Stimulated activated CD8-positive, alpha-beta memory T cell treated with anti-CD3 and anti-CD28 coated beads, Interleukin-4, amount 100 ng/mL, for 1 hour (primary cell): ENCODE measurements at places on chromosomes 1 and 21.

DNA sequence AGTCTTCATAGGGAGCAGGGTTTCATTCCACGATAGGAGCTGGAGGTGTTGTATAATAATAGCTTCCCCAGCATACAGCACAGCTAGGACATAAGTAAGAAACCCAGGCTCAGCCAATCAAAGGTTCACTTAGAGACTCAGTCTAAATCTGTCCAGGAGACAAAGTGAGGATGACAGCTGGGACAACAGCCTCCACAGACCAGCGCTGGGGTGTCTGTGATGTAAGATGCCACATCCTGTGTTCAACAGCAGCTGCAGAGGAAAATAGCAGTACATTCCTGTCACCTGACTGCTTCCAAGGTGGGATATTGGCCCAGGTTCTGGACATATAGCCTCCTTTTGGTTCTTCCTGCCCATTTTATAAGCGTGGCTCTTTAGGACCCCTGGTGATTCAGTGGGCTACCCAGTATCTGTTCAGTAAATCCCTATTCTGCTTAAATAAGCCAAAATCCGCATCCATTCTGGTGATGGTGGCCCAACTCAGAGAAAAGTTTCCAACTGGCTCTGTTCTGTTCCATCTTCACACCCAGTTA lies 176.8 kb upstream of the SYT6 start:
- DNase-seq = no peak

DNA sequence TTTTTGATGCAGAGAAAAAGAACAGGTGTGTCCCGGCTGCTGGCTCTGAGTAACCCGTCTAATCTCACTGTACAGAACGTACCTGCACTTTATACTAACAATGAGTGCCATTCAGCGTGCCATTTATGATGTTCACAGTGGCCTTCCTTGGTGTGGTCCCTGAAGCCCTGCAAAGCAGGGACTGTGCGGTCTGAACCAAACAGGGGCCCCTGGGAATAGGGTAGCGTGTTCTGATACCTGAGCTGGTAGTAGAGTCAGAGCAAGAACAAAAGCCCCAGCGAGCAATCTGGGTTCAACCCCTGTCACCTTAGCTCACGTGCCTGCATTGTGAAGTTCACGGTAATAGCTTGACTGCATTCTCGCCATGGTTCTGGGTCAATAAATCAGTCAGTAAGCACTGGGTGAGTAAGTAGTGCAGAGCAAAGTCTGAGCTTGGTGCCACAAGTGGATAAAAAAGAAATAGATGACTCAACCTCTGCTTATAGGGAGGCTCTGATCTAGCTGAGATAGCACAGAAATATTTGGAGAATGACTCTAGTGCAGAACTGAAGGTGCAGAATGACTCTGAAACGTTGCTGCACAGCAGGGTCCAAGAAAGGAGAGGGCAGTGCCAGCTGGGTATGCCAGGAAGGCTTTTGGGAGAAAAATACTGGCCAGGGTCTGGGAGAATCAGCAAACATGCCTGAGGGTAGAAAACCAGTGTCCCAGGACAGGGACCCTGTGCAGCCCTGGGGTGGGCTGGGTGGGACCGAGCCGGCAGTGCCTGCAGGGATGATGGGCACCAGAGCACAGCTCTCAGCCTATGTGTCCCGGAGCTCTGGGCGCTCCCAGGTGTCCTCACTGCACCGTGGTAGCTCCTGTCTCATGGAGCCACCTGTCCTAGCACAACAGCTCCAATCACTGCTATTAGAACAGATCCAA lies 125.9 kb downstream of the RHOU start:
- no peak for DNase-seq

- DNase-seq = peak; percentile 65
Observed at GRCh38 chr1:12124693-12125421, 41.9 kb upstream of the TNFRSF1B start.

GRCh38 chr21:45246386-45247320 lies 41.0 kb downstream of the POFUT2 start:
- no peak for DNase-seq

DNA sequence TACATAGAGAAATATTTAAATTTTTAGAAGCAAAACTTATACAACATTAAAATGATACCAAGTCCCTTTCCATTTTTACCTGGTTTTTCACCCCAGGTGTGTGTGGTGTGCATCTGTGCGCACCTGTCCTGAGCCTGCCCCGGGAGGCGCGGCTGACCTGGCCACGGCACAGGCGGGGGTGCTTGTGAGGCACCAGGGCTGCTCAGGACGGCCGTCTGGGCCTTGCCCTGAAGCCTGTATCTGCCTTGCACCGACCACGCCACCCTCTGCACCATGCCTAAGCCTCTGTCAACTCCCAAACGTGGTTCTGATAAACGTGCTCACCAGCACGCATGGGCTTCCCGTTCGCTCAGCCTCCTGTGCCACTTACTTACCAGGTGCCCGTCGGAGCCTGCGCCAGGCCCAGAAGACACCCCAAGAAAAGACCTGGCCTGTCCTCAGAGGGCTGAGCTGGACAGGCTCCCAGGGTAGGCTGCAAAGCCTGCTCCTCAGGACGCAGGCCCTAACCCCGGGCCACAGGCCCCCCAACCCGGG lies 20.9 kb downstream of the PANK4 start:
- no peak for DNase-seq

GRCh38 chr1:93919780-93920179 lies 10.6 kb upstream of the GCLM start:
- DNase-seq = no peak

DNA sequence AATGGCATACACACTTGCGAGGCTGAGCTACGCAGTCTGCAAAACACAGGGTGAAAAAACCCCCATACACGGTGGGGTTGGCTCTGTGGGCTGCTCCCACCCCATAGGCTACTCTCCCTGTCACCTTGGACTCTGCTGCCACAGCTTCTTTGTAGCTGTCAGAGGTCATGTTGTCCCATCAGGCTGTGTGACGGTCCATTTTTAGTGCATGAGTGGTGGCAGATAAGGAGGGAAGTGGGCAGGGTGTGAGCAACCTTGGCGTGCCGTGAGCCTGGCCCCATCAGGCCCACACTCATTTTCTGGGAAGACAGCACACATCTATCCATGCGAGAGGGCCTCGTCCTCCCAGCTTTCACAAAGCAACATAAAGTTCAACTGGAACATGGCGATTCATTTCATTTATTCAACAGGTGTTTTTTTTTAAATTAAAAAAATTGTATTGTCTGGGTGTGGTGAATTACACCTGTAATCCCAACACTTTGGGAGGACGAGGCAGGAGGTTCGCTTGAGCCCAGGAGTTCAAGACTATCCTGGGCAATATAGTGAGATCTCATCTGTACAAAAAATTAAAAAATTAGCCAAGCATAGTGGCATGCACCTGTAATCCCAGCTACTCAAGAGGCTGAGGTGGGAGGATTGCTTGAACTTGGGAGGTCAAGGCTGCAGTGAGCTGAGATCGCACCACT lies 9.5 kb downstream of the GPR137B start:
- DNase-seq = no peak

GRCh38 chr21:27380303-27380702 lies 413.4 kb upstream of the ADAMTS5 start:
- DNase-seq = no peak

DNA sequence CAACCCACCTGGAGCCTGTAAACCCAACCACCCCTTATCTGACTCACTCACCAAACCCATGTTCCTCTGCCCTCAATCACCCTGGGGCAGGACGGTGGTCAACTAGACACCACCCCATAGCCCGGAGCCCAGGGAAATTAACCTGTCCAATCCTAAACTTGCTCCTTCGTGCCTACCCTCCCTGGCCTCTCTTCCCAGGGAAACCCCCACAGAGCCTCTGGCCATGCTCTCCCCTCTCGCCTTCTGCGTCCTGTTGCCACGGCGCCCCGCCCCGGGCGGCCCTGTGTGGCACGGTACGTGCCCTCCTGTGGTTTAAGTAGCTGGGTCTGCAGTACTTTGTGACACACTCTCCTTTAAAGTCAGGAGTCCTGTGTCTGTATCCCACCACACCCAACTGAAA lies 4.0 kb upstream of the FTCD start:
- DNase-seq = no peak

DNA sequence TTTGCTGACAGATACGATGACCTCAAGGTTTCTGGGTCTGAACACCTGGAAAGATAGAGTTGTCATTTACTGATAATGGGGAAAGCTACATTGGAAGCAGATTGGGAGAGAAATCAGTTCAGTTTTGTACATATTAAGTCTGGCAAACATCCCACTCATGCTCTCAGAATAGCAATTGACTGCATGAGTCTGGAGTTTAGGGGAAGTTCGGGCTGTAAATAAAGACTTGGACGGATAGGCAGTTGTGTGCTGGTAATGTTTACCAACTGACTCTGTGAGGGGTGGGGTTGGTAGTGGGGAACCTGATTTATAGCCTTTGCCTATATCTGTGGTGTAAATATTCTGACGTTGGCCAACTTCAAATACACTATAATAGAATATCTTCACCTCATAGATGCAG lies 4.0 kb downstream of the H6PD start:
- DNase-seq = no peak

DNA sequence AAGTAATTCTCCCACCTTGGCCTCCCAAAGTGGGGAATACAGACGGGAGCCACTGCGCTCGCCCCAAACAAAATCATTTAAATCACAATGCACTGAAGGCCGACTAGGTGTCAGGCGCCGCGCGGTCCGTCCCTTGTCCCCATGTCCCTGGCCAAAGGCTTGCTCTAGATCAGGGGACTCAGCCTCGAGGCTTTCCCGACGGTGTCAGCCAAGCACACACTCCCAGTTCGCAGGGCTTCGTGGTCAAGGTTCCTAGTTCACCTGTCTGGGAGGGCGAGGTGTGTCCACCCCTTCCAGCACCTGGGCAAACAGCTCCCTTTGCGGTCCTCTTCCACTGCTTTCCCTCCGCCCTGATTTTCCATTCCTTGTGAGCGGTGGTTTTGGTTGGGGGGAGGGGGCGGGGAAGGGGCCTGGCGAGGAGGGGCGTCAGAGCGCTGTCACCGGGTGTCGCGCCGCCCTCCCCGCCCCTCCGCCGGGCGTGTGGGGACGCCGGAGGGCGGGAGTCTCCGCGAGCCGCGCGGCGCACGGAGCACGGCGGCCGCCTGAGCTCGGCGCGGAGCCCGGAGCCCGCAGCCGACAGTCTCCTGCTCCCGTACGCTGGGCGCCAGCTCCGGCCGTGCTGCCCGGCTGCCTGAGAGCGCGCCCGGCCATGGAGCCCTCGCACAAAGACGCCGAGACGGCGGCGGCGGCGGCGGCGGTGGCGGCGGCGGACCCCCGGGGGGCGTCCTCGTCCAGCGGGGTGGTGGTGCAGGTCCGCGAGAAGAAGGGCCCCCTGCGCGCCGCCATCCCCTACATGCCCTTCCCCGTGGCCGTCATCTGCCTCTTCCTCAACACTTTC lies at the start of gene STUM:
Gene STUM (plus strand): TSS at position 509 of the 838 bp plus-strand sequence. CDS start 141 bp downstream, at position 650.
- DNase-seq = no peak

DNA sequence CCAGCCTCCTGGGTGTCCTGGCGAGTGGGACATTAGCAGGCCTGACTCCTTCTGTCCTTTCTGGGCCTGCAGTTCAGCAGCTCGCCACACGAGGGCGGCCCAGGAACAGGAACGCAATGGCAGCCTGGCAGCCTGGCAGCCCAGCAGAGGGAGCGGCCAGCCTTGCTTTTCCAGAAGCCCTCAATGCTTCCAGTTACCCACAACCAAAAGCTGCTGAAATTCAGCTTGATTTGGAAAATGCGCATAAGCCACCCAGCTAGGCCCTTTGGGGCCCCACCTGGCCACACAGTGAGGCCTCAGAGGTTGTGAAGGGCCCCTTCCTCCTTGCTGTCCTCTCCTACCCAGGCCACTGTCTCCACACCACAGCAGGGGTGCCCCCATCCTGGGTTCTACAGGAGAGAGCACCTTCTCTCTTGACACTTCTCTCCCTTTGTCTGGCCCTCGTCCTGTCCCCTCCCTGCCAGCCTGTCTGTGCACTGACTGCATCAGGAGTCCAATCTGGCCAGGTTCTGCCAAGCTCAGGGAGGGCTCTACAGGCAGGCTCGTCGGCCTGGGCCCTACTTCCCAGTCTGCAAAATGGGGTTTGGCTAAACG lies 103.4 kb upstream of the VAMP3 start:
- DNase-seq = peak; percentile 62

GRCh38 chr1:186404454-186405051 lies 28.9 kb downstream of the ODR4 start:
- DNase-seq = no peak

GRCh38 chr1:108669679-108670078 lies 8.8 kb upstream of the HENMT1 start:
- DNase-seq = no peak

DNA sequence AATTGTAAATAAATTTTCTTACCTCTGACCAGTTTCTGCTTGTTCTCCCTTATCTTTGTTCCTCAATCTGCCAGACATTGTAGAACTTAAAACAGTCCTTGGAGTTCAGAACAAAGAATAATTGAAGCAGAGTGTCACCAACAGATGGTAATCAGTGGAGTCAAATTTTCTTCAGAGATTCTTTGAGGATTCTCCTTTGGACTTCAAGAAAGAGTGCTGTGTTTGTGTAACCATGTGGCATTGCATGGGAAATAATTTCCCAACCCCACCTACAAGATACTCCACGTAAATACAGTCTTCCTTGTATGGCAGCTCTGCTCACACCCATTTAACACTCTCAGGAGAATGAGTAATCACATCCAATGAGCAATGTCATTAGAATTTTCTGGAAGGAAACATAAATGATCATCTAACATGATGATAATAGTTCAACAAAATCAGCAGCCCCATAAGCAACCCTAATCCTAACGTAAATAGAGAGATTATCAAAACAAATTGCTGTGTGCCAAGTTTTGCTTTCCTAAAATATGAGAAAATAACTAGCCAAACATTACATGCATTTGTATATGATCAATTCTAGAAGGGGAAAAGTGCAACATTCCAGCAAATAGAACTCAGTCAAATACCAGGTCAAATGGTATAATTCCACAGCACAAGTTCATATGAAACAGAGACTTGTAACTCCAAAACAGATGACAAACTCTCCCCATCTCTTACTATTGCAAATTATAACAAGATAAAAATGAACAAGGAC lies 6.9 kb upstream of the DENND1B start:
- no peak for DNase-seq

DNA sequence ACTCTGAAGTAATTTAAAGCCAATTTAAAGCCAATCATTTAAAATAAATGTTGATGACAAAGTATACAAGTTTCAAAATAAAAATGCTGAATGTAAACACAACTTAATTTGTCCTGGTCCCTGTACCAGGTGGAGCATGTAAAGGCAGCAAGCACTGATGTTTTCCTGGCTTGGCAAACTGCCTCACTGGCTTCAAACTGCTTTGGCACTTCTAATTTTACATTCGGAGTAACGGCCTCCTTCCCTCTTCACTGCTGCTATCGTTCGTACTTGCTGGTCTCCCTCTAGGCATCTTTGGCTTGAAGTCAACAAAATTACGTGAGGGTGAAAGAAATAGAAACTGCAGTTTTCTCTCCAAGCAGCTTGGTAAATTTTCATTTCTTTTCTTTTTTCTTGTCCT lies 287.9 kb downstream of the LTN1 start:
- no peak for DNase-seq

GRCh38 chr1:107535091-107535490 lies 394.3 kb downstream of the NTNG1 start:
- DNase-seq = no peak

GRCh38 chr1:22333516-22334121 lies 118.0 kb upstream of the ZBTB40 start:
- no peak for DNase-seq

- DNase-seq = no peak
Observed at GRCh38 chr1:198304431-198304830, 147.6 kb downstream of the NEK7 start.

GRCh38 chr1:85366391-85367170 lies 90.1 kb upstream of the BCL10 start:
- DNase-seq = no peak

- DNase-seq = no peak
Observed at GRCh38 chr21:45208627-45208951, 79.1 kb downstream of the POFUT2 start.
